ENCODE measurements at places on chromosomes 2 and 18.

DNA sequence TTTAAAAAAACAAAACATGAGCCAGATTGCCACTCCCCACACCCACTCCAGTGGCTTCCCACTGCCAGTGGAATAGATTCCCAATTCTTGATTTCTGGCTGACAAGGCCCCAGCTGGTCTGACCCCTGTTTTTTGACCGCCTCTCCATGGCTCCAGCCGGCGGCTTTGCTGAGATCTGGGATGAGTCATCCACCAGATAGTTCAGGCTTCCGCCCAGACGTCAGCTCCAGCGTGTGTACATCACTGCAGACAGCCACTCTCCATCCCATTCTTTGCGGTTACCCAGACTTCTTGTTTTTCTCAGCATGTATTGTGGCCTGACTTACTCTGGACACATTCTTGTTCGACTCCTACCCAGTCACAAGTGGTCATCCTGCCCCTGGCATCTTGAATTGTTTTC, 227.9 kb downstream of the GBX2 start:
- DNase-seq: no peak

GRCh38 chr2:58925676-58926081, 684.6 kb upstream of the FANCL start:
- no peak for DNase-seq

DNA sequence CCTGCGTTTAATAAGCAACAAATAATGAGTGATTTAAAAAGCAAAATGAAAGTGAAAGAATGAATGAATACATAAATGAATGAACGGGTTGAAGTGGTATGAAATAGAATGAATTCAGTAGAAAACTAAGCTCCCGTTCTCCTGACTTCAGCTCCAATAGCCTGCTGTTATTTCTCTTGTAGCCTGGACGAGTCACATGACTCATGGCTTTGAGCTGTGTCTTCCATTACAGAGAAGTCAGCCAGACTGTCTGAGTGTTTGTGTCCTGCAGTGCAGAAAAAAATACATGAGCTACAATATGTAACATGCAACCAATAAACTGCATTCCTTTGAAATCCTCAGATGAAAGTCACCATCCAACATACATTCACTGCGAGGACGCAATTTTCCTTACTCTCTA, 21.2 kb downstream of the SCG2 start:
- DNase-seq: no peak

- no peak for DNase-seq
These were observed 4.5 kb downstream of the TWIST2 start for GRCh38 chr2:238852206-238852869.

- DNase-seq: no peak
These were observed 51.3 kb upstream of the FOSL2 start for GRCh38 chr2:28341208-28341891.

GRCh38 chr2:96140941-96141623, 2.8 kb upstream of the ASTL start:
- DNase-seq: no peak

GRCh38 chr2:68438455-68439303, 28.4 kb downstream of the FBXO48 start:
- no peak for DNase-seq

DNA sequence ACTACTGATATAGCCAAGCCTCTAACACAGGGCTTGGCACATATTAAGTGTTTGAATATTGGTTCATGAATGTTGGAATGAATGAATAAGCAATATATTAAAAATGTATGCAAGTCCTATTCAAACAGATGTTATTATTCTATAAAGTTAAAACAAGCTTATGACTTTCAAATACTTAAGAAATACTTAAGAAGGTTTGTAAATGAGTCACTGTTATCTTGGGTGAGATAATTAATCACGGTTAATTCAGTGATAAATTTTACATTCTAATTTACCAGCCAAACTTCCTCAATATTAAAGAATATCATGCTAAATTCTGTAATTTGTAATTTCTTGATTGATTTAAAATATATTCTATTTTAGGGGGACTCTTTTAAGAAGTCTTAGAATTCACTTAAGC, 74.8 kb downstream of the RBMS1 start:
- DNase-seq: no peak

GRCh38 chr2:227788561-227789018, 25.1 kb upstream of the CCL20 start:
- no peak for DNase-seq

- no peak for DNase-seq
These were observed 2.0 kb upstream of the CYP26B1 start for GRCh38 chr2:72149556-72150156.

DNA sequence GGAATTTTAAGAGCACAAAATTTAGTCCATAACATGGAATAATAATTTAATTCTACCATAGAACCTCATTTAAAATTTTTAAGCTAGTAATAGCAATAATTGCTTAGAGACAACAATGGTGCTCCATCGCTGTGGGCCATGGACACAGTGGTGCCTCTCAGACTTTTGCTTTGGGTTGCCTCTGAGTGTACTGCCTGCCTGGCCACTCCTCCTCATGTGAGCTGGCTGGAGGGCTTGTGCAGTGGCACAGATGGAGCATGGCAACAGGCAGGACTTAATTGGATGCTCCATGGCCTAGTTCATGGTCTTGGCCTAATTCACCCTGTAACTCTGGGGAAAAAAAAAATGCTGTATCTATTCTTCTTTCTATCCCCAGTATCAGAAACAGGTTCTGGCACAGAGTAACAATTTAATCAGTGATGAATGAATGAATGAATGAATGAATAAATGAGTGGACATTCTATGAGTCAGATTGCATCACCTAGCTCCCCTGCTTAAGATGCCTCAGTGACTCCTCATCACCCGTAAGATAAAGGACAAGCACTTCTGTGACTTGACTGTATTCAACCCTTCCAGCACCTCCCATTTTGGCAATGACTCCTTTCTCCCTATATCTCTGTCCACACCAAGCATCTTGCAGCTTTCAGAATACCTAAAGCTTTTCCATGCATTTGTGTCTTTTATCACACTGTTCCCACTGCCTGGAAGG, 211.8 kb upstream of the SLC14A2 start:
- no peak for DNase-seq

DNA sequence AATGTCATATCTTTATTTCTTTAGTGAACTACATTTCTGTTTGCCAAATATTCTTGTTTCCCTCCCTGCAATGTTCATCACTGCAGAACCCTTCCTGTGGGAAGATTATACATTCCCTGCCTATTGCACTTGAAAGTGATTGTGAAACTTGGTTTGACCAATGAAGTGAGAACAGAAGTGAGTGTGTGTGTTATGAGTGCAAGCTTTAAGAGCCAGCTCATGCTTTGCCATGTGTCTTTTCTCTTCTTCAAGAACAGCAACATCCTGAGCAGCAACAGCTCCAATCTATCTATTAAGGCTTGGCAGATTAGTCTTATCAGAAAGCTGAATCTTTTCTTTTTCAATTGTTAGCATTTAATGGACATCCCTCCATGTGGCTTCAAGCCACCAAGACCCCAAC, 42.0 kb upstream of the UBE2E3 start:
- no peak for DNase-seq

DNA sequence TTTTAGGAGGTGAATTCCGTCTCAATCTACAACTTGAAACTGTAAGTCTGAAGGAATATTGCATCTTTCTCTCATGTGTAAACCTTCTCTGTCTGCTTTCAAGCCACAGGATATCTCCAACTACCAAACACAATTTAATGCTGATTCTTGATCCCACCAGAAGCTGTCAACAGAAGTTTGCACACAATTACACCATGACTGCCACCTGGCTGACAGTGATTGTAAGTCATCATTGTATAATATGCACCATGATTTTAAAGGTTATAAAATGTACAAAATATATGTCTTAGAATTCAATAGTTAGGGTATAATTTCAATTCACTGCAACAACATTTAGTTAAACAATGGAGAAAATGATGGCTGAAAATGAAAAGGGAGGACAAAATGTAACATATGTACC, 18.4 kb downstream of the PREPL start:
- DNase-seq: no peak

- no peak for DNase-seq
These were observed 212.0 kb downstream of the TNS1 start for GRCh38 chr2:217790681-217791392.

GRCh38 chr2:181077128-181077709, 96.8 kb downstream of the UBE2E3 start:
- DNase-seq: no peak

- no peak for DNase-seq
These were observed 217.7 kb downstream of the LRRTM1 start for GRCh38 chr2:80086831-80087230.

DNA sequence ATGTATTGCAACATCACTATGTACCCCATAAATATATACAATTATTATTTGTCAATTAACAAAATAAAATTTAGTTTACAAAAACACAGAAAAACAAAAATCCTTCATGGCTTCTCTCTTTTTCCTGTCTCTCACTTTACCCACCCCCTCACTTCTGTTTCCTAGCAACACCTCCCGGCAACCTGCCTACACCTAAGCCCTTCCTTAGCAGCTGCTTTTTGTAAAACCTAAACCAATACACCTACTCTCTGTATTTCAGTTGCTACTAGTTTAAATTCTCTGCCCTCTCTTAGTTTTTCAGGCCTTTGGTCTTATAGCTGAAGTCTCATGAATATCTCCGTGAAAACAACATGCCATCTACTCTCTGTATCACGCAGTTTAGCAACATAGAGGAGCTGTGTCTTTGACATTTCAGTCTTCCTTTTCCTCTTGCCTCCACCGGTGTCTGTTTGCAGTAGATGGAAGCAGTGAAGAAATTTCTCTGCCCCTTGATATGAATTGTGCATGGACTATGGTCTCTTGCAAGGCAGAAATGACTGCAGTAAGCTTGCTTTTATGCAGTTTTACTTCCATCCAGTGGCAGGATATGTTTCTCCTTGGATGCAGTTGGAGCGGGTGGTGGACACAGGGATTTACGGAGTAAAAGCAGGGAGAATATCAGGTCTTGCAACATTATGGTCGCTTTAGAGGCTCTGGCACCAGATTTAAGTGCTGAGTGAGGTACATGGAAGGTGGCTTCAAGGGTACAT, 42.0 kb upstream of the ZDBF2 start:
- DNase-seq: no peak
